Stomach (tissue), 19 donors: ENCODE measurements at places on chromosomes 2 and 18.

DNA sequence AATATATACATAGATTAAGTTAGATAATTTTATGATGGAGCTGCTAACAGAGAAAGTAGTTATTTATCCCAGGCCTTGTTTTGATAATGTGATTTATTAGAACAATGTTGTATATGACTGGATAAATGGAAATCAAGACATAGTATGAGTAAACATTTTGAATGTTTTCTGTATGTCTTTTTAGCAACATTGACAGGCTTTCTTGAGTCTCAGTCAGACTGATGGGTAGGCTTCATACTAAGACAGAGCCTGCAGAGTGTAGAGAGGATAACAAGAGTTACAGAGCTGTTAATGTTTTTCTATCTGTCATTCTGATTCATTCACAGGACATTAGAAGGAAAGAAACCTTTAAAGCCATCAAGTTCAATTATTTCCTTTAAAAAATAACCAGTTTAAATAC lies 478.5 kb downstream of the LRP1B start:
- DNase-seq, result no peak

GRCh38 chr18:60448487-60449267 lies 76.1 kb upstream of the MC4R start:
- DNase-seq, result no peak

GRCh38 chr2:38178556-38179419 lies 102.8 kb upstream of the CYP1B1 start:
- peak; percentile 68 for DNase-seq

- peak; percentile 91 for DNase-seq
These were observed 59.5 kb upstream of the SP3 start for GRCh38 chr2:174024524-174025270.

- DNase-seq, result peak; percentile 28
These were observed 211.7 kb upstream of the RASGRP3 start for GRCh38 chr2:33264766-33265165.

DNA sequence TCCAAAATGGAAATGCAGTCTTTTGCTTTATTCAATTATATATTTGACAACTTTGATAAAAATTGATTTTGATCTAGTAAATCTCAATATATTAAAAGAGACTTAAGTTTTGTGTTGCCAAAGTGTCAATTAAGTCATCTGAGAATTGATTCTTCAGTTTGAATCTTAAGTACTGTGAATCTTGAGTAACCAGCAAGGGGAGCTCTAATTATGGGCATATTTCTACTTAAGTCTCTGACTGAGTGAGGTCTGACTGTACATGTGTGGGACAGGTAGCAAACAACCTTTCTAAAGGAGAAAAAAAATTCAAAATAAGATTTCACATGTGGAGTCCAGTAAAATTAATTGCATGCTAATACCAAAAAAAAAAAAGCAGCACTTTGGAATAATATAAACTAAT lies 503.7 kb upstream of the SLC8A1 start:
- DNase-seq, result no peak

GRCh38 chr18:57921708-57922107 lies 118.6 kb upstream of the ATP8B1 start:
- no peak for DNase-seq

DNA sequence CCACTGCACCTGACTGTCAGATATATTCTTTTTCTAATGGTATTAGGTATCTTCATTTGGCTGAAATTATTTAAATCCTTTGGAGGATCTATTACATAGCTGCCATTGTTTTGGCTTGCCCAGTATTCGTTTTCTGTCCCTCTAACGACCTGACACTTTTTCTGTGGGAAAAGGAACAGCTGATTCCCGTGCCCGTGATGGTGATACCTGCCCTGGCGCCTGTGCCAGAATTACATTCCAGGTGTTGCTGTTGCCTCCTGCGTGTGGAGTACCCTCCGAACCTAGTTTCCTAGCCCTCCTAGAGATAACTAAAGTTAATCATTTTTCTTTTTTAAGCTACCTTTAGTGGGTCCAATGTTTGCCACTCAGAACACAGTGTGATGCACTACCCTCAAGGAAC lies 14.0 kb downstream of the HOXD1 start:
- DNase-seq, result no peak

DNA sequence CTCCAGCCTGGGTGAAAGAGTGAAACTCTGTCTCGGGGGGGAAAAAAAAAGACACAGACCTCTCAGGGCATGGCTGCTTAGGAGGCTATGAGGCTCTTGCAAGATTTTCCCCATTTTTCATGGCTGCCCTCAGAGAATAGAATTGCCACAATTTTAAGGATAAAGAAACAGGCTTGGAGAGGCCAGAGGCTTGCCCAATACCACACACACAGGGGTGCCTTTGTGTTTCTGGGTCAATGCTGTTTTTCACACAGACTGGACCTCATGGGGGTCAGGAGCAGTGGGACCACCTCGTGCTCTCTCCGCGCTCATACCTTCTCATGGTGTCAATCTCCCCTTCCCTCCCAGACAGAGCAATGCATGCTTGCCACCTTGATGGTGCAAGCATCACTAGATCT lies 65.4 kb upstream of the ST3GAL5 start:
- no peak for DNase-seq

GRCh38 chr2:23751747-23752265 lies 175.1 kb downstream of the ATAD2B start:
- no peak for DNase-seq

DNA sequence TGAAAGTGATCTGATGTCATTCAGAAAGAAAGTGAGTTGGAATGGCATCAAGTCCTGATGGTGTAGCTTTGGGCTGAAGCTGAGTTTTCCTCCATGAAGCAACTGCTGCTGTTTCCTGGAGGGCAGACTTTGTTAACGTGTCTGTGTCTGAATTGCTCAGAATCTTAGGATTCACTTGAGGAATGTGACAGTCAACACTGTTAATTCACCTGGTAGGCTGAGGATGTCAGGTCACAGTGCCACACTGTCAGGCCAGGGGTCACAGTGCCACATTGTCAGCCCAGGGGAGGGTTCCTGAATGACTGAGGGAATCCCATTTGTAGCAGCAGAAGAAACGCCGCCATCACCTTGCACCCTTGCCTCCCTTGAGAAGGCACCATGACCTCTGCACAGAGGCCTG lies 39.4 kb downstream of the LYPD6B start:
- DNase-seq, result no peak

- DNase-seq, result no peak
These were observed 439.5 kb upstream of the ZEB2 start for GRCh38 chr2:144959416-144959815.

DNA sequence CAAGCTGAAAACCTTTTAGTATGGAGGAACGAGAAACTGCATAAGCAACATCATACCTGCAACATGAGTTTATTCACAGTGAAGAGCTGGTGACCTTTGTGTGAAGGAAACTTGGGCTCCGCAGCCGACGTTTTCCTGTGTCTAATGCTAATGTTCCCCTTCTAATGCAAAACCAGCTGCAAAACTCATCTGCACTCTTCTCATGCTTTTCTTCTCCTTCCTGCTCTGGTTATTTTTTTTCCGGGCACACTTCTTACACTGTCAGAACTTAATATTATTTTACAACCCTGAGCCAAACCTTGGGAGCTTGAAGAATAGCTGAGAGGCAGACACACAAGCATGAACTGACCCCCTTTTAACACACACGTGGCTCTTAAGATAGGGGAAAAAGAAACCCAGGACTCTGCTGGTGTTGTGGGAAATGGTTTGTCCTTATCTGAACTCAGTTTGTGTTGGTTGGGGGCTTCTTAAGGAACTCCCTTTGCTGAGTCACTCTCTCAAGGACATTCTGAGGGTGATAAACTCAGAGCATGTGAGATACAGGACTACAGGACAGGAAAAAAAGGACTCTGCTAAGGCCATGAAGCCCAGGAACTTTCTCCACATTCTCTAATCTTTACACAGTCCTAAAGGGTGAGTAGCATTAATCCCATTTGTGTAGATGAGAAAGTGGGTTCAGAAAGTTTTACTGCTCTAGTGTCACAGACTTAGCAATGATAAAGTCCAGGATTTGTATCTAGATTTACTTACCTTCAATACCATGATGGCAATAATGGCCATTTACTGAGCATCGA lies 439.3 kb upstream of the TRIB2 start:
- DNase-seq, result peak; percentile 13

DNA sequence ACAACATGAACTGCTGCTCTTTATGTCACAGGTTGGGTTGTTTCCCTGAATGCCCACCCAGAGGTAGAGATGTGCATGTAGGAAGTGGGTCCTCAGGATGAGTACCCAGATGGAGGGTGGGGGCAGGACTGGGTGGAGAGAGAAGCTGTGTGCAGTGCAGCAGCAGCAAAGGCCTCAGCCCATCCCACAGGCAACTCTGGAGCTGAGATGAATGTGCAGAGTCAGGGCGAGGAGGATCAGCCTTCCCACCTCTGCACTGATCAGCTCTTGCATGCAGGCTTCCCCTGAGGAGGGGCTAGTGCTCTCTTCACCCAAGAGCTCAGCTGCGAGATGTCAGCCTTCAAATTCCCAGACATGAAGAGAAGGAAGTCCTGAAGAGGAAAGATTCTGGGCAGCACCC lies 326.2 kb upstream of the RAB6C start:
- DNase-seq, result no peak

DNA sequence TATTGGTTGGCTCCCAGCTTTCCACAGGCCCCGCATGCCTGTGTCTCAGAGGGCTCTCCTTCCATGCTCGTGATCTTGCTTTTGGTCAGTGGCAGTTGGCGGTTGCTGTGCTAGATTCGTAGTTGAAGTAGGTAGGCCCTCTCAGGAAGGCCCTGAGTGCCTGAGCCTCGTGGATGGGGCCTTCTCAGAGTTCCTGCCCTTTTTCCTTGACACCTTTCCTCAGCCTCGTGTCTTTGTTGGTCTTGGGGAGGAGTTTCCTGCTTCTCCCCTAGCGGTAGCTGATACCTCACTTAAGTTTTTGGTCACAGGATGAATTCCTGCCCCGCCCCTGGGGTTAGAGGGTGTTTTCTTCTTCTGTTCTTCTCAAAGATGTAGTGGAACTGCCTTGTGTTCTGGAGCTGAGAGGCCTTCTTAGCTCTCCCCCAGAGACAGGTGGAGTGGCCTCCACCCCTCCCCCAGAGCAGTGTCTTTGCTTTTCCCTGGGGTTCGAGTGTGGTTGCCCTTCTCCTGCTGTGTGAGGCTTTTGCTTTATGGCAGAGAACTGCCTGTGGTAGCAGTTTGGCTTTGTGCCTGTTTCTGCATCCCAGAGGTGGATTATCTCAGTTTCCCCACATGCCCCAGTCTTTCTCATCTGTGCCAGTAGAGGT lies 94.8 kb downstream of the ZNF407 start:
- no peak for DNase-seq

DNA sequence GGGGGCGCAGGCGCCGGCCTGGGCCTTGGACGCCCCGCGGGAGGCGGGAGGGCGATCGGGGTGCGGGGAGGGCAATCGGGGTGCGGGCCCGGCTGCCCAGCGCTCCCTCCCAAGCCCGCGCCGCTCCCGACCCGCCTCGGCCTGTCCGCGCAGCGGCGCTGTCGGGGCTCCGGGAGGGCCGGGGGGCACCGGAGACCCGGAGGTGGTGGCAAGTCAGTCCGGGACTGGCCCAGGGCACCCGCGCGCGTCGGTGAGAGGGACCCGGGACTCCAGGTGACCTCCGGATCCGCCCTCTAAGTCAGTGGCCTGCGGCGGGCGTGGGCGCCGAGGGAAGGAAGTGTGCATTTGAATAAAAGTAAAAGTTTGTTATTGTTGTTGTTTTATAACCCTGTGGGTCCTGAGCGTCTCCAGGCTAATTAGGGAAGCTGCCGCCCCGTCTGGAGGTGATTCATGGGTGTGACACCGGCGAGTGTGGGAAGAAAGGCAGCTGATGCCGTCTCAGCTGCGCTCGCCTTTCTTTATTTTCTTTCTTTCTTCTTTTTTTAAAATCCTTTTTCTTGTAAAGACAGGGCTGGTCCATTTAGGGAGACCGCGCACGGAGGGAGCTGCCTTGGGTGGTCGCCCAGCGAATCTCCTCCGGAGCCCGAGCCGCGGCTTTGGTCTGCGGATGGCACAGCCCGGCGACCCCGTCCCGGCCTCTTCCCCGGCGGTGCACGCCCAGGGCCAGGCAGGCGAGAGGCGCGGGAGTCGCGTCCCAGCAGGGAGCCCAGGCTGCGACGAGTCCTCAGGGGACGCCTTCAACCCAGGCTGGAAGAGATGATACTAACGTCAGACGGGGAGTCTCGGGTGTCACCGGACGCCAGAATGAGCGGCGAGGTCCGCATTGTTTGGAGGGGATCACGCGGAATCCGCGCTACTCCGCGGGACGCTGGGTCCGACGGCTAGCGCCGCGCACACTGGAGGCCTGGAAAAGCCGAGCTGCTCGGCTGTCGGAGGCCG lies 627 bp upstream of the CRACDL start:
- no peak for DNase-seq

GRCh38 chr2:32847734-32848133 lies 99.0 kb upstream of the LTBP1 start:
- no peak for DNase-seq
